ENCODE measurements at places on chromosomes 5 and 9. TPM values are rescaled to one million over a fixed set of nuclear protein-coding genes. Genes with fewer than 3 reads are reported as not detected.

BARHL1 gene
- total RNA-seq = not detected

NFIB gene
- total RNA-seq = 104 TPM

SLC27A4 gene
- 19.0 TPM for total RNA-seq

PCDHA12 gene
- total RNA-seq = not detected

PAEP gene
- total RNA-seq = not detected

GGTA1 gene
- 31.3 TPM for total RNA-seq

PCDHGB6 gene
- 6.2 TPM for total RNA-seq

C8G gene
- 1.1 TPM for total RNA-seq
